ENCODE measurements at places on chromosomes 11 and 22.

GRCh38 chr22:41481925-41482318 is 13.0 kb downstream of the ACO2 start:
- DNase-seq: no peak

- DNase-seq: no peak
These were observed 23.3 kb upstream of the MMP7 start for GRCh38 chr11:102553835-102554282.

DNA sequence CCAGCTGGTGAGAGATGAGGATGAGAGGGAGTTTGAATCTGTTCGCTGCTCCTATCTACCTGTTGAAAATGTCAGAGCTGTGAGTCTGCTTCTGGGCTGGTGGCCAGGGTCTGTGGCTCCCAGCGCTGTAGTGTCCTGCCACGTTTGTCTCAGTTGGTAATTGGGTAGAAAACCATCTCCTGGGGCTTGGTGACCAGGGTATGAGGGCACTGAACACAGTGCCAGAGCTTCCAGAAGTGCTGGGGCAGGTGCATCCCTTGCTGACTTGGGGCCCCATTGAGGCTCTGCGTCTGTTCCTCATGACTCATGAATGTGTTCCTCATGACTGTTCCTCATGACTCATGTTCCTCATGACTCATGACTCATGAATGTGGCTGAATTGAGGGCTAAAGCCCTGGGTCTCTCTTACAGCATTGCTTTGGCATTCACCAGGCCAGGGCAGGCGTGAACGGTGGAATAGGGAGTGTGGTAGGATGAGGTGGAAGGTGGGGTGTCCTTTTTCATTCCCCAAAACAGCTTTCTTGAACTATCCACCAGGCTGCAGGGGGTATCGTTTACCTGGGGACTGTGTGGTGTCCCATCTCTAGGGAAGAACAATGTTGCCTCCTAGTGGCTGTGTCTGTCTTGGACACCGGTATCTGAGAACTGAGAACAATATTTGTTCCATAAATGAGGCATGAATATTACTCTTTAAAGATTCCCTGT is 139.5 kb downstream of the COMMD9 start:
- DNase-seq: peak; percentile 100

DNA sequence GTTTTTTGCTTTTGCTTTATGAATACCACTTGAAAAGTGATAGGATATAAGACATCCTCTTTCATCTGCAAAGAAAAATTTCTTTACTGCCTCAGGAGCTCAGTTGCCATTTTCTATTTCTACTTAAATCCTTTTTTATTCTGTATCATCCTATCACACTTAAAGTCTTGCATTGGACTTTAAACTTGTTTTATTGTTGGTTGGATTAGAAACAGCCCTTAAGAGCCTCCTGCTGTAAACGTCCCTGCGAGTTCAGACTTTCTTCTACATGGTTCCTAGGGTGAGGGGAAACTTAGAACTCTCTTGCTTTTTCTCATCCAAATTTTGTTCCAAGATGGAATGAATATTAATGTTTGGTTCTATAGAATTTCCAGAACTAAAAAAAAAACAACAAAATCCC is 234.3 kb downstream of the JRKL start:
- no peak for DNase-seq

GRCh38 chr11:121105063-121105480 is 4.0 kb downstream of the TECTA start:
- no peak for DNase-seq

- no peak for DNase-seq
These were observed 12.8 kb upstream of the SPI1 start for GRCh38 chr11:47391077-47391583.

- DNase-seq: peak; percentile 93
These were observed 1.9 kb upstream of the CARD16 start for GRCh38 chr11:105046898-105047579.

DNA sequence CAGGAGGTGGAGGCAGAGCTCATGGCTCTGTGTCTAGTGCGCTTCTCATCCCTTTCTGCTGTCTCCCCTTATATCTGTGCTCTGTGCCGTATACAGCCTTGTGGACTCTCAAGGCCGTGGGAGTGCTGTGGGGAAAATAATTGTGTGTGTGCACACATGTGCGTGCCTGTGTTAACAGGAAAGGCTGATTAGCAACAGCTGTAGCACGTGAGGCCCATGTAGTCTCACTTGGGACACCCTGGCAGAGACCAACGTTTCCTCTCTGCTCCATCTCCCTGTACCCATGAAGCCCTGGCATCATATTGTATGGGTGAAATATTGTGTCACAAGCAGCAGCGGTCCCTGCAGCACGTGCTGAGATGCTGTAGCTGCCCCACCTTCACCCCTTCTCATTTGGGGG is 109.3 kb downstream of the LRRC32 start:
- no peak for DNase-seq

GRCh38 chr11:107252429-107253161 is 205.0 kb downstream of the CWF19L2 start:
- DNase-seq: no peak

DNA sequence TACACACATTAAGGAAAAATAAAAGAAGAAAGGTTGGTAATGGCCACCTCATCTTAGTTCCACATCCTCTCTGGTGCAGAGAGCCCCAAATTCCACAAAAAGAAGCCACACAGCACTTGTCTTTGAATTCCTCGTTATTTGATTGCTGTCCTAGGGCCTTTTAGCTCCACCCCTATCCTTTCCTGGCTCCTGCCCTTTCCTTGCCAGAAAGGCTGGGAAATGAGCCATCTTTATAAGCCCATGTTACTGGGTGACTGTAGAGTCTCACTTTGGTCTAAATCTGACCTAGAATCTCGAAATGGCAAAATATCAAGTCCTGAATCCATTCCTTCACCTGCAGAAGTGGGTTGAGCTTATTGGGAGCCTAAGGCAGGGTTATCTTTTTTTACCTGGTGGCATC is 4.3 kb upstream of the TMEM132A start:
- DNase-seq: no peak

GRCh38 chr11:39651857-39652461 is 1807.5 kb downstream of the LRRC4C start:
- no peak for DNase-seq

DNA sequence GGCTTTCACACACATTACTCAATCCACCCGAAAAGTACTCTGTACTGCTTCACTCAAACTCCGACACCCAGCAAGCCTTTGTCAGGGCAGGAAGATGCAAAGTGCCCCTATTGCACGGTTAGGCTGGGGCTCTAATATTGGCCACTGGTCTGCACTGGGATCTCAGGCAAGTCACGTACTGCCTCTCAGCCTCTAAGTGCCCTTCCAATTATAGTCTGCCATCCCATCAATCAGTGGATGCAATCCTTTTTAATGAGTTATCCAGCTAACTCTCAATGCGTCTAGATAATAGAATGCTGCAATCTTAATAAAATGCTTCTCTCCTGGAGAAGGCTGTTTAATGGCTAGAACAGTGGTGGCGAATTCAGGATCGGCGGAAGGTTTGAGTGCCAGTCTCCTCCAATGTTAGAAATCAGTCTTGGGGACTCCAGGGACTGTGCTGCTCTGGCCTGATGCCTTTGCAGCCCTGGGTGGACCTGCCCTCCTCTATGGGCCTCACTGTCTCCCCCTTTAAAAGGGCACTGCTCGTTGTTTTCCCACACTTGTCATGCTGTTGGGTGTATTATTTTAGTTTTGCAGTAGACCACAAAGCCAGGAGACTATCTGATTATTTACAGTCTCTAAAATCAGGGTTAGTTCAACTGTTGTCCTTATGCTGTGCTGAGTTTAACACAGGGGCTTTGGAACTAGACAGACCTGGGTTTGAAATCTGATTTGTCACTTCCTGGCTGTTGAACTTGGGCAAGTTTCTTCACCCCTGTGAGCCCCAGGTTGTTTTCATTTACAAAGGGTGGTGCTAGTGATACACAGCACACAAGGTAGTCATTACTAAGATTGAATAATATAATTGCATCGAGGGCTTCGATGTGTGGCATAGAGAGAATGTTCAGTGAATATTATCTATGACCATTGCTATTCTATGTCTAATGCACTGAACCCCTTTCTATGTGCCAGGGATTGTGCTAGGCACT is 36.7 kb downstream of the CLMP start:
- DNase-seq: no peak

DNA sequence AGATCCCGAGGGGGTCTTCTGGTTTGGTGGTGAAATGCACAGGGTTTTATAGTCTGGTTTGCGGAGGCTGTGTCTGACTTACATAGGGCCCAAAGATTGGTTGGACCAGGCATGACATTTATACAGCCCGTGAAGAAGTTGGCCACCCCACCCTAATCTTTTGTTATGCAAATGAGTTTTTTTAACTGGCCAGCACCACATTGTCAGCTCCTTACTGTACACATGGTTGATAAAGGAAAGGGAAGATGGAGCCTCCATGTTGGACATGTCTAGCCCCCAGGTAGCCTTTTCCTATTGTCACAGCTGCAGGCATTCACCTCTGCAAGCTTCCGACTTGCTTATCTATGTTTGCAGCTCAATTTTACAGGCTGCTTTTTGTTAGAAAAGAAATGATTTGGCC is 70.1 kb downstream of the WT1 start:
- no peak for DNase-seq

- DNase-seq: no peak
These were observed 14.3 kb upstream of the CBX6 start for GRCh38 chr22:38886333-38886732.

- DNase-seq: no peak
These were observed 46.6 kb downstream of the LRRC32 start for GRCh38 chr11:76623884-76624419.

GRCh38 chr22:45828841-45829240 is 148.1 kb downstream of the WNT7B start:
- DNase-seq: no peak

GRCh38 chr11:117962826-117963225 is 23.4 kb upstream of the IL10RA start:
- DNase-seq: no peak

- no peak for DNase-seq
These were observed at the start of gene TH for GRCh38 chr11:2171591-2172003. TSS of gene TH (minus strand) at chr11:2171815. CDS start at chr11:2171786, 29 bp downstream.

DNA sequence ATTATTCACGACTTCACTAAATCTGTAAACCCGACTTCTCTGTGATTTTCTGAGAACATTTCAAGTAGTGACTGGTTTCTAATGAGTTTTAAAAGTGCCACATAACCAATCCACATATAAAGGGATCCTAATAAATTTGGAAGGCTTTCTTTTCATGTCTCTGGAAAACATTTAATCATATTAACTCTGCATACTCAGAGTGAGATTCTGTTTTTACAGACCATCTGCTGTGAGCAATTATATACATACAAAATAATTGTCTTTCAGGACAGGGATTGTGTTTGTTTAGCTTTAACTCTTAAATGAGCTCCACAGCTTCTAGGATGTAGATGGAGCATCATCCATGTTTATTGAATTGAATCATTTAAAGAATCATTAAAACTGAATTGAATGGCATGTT is 65.1 kb downstream of the PRMT3 start:
- DNase-seq: no peak

- no peak for DNase-seq
These were observed 45.8 kb downstream of the NCAM1 start for GRCh38 chr11:113006896-113007445.

DNA sequence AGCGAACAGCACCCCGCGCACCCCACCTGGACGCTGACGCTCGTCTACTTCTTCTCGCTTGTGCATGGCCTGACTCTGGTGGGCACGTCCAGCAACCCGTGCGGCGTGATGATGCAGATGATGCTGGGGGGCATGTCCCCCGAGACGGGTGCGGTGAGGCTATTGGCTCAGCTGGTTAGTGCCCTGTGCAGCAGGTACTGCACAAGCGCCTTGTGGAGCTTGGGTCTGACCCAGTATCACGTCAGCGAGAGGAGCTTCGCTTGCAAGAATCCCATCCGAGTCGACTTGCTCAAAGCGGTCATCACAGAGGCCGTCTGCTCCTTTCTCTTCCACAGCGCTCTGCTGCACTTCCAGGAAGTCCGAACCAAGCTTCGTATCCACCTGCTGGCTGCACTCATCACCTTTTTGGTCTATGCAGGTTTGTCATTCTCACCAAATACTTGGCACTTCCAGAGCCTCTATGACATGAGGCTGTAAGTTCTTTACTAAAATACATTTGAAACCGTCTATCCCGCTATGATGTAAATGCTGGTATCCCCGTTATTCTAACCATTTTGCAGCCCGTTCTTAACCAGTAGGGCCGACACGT is 535 bp downstream of the AQP11 start:
- DNase-seq: peak; percentile 70

DNA sequence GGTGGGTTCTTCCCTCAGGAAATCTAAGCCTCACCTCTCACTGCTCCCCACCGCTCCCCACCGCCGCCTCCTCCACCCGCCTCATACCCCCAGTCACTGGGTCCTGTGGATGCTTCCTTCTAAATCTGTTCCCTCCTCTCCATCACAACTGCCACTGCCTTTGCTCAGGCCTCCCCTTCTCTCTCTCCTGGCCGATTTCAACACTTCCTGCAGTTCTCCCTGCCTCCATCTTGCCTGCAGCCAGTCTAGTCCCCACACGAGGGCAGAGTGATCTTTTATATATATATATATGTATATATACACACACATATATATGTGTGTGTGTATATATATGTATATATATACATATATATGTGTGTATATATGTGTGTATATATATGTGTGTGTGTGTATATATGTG is 27.8 kb downstream of the CREB3L1 start:
- DNase-seq: no peak

- DNase-seq: peak; percentile 98
These were observed 31.5 kb upstream of the CYB5R3 start for GRCh38 chr22:42680648-42681047.

GRCh38 chr22:44797181-44797725 is 44.9 kb downstream of the ARHGAP8 start:
- no peak for DNase-seq

DNA sequence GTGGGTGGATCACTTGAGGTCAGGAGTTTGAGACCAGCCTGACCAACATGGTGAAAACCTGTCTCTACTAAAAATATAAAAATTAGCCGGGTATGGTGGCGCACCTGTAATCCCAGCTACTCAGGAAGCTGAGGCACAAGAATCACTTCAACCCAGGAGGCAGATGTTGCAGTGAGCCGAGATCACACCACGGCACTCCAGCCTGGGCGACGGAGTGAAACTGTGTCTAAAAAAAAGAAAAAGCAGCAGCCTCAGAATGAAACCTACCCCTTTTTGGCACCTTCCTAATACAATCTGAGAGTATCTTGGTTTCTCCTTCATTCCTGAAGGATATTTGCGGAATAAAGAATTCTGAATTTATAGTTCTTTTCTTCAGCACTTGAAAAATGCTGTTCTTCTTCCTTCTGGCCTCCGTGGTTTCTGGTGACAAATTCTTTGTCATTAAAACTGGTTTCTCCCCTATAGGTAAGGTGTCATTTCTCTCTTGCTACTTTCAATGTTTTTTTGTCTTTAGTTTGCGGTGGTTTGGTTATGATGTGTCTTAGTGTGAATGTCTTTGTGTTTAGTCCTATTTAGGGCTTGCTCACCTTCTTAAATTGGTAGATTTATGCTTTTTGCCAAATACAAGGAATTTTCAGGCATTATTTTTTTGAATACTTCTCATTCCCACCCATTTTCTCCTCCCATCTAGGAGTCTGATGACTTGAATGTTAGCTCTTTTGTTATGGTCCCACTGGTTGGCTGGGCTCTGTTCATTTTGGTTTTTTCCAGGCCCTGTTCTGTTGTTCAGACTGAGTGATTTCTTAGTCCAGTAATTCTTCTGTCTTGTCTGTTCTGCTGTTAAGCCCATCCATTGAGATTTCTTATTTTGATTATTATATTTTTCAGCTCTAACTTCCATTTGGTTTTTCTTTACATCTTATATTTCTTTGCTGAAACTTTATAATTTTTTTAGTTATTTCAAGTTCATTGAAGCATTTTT is 15.4 kb downstream of the ASRGL1 start:
- DNase-seq: no peak

Measured in kidney tubule cell (primary cell).